Activated CD8-positive, alpha-beta memory T cell treated with anti-CD3 and anti-CD28 coated beads for 1 hour (primary cell): ENCODE measurements at places on chromosomes 3 and 15.

DNA sequence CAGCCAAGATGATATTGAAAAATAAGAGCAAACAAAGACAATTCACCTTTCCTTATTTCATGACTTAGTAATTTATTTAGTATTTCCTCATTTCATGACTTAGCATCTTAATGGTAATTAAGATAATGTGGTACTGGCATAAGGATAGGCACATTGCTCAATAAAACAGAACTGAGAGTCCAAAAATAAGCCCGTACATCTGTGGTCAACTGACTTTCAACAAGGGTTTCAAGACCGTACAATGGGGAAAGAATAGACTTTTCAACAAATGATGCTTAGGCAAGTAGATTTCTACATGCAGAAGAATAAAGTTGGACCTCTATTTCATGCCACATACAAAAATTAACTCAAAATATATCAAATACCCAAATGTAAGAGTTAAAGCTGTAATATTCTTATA is 603 bp upstream of the PYDC2 start:
- no peak for DNase-seq

DNA sequence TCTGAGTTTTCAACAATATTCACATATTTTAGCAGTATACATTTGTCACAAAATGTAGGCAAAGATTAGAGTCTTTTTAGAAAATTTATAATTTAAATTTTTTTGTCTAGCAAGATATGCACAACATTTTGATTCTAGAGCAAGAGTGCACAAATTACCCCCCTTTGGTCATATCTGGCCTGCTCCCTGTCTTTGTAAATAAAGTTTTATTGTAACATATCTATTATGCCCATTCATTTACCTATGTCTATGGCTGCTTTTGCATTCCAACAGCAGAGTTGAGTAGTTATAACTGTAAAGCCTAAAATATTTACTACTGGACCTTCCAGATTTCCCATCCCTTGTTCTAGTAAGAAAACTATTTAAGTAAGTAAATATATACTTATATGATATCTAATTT is 430.7 kb downstream of the EDEM1 start:
- no peak for DNase-seq

GRCh38 chr15:66180531-66181097 is 72.9 kb downstream of the MEGF11 start:
- DNase-seq = no peak

GRCh38 chr15:38600236-38600635 is 35.6 kb upstream of the RASGRP1 start:
- no peak for DNase-seq

GRCh38 chr3:14077310-14077709 is 47.4 kb downstream of the CHCHD4 start:
- DNase-seq = no peak

DNA sequence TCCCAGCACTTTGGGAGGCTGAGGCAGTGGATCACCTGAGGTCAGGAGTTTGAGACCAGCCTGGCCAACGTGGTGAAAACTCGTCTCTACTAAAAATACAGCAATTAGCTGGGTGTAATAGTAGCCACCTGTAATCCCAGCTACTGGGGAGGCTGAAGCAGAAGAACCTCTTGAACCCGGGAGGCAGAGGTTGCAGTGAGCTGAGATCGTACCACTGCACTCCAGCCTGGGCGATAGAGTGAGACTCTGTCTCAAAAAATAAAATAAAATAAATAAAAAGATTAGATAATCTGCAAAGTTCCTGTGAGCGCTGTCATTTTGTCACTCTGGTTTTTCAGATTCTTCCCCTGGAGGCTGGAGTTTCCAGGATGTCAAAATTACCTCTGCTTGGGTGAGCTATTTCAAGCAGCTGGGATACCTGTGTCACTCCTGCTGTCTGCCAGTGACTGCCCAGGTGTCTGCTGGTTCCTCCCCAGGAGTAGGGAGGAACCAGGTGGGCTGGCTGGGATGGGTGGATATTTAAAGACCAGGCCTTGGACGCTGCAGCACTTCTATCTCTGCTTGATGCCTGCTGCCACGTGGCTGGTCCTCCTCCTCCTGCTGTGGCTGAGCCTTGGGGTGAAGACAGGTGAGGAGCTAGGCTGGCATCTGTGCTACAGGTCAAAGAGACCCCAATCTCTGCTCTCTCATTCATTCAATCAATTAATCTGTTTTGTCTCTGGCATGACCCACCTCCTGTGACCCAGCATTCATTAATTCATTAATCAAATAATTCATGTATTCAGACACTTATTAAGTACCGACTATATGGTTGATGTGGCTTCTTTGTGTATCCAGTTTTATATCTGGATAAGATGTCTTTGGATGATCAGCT is 19.5 kb upstream of the MUC20 start:
- no peak for DNase-seq

DNA sequence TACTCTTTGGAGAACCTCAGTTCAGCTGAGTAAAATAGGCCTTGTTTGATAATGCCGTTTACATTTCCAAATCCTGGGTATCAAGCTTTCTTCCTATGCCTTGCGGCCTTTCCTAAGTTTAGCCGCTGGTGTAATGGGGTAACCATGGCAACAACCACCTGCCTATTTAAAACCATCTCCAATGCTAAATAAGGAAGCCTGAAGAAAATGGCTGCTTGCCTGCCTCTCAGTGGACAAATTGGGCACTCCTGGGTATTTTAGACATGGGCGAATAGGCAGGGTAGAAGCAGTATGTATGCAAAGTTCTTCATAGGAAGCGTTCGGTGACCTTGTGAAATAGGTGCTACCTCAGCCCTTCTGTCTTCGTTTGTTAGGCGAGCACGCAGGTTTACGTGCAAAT is 122.7 kb downstream of the DGKG start:
- no peak for DNase-seq

DNA sequence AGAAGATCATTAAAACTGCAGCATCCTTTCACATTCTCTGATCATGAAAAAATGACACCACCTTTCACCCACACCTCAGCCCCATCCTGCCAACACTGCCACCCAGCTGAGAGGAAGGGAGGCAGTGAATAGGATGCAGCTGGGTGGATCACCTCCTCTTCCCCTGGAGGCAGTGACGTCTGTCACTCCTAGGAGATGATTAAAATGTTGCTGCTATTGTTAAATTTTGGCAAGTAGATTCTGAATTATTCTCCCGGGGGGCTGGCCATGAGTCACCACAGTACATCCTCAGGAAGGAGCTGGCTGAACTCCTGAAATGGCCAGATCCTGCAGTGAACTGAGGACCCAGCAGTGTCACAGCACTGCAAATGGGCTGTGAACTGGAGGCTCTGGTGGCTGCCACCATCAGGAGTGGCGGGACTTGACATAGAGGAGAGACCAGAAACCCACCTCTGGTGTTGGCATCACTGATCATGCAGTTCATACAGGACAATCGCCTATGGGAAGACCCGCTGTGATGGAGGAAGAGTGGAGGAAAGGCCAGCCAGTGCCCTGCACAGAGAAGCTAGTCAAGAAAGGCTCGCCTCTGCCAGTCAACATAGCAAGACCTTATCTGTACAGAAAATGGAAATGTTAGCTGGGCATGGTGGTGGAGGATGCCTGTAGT is 199.1 kb downstream of the FAM43A start:
- DNase-seq = no peak
